ENCODE measurements at places on chromosomes 6 and 20.

GRCh38 chr20:17662333-17663039, 19.6 kb downstream of the RRBP1 start:
- no peak for DNase-seq

GRCh38 chr20:23142162-23143050, 56.3 kb upstream of the CD93 start:
- no peak for DNase-seq

GRCh38 chr6:30000156-30000791, 57.9 kb downstream of the HLA-A start:
- no peak for DNase-seq

DNA sequence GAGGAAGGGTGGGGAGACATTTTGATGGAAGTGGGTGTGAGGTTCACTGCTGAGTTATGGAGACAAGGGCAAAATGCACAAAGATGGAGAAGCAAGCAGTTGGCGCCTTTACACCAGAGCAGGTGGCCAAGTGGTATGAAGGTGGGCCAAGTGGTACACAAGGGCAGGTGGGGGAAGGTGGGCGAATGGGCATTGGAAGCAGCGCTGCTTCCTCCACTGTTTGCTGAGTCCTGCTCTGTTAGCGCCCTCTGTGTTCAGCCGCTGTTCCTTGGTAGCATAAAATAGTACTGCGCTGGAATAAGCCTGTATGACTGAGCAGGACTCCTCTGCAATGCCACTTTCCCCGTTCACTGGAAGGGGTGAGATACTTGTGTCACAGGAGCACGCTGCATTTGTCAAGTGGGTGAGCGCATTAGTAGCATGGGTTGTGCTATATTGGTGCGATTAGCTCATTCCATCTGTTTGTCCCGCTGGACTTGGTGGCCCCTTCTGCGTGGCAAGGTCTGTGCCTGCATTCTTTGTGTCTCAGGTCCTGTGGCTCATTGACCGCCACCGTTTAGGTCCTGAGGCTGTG, 116.4 kb downstream of the TOX2 start:
- no peak for DNase-seq

- DNase-seq = no peak
Measured at GRCh38 chr20:36391456-36391855, 85.3 kb downstream of the DLGAP4 start.

GRCh38 chr6:110592765-110593164, 116.4 kb upstream of the SLC22A16 start:
- DNase-seq = no peak

DNA sequence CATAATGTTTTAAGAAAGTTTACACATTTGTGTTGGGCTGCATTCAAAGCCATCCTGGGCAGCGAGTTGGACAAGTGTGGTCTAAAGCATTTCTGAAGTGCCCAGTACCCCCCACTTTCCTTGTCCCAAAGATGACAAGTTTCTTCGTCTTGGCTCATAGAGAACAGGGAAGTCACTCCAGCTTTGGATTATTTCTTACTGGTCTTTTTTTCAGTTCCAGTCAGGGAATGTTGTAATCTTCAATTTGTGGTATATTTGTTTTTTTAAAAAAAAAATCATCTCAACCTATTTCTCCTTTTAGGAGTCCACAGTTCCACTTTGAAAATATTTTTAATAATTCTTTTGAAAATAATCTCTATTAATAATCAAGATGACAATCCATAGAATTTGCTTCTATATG, 34.0 kb downstream of the SLX4IP start:
- no peak for DNase-seq

GRCh38 chr20:38985060-38985459, 22.9 kb downstream of the DHX35 start:
- no peak for DNase-seq
